Activated CD4-positive, alpha-beta memory T cell treated with anti-CD3 and anti-CD28 coated beads, Interleukin-2, amount 10 ng/mL, durations not matched to agents 7 days and 5 days (primary cell): ENCODE measurements at places on chromosomes 16 and 17. TPM values are rescaled to one million over a fixed set of nuclear protein-coding genes. Genes with fewer than 3 reads are reported as not detected.
A peak's percentile ranks its signal among the peaks of the same experiment; 100 is the strongest.

- H3K27ac ChIP-seq: no peak overlapping the region
- H3K36me3 ChIP-seq: no peaks in the 10 kb centered on the region
- H3K27me3 ChIP-seq: no peaks in the 10 kb centered on the region
- peaks cover 10% of the 10 kb centered on the region for H3K4me1 ChIP-seq
- peak; percentile 86 for DNase-seq
- no peak overlapping the region for H3K4me3 ChIP-seq
Measured at GRCh38 chr16:21708533-21709115, 44.9 kb downstream of the OTOA start.

GPS1 gene
- total RNA-seq: 75.6 TPM

ABAT gene
- total RNA-seq: 5.5 TPM

- H3K27me3 ChIP-seq: peaks cover 6% of the 10 kb centered on the region
- DNase-seq: peak; percentile 65
- no peak overlapping the region for H3K27ac ChIP-seq
- no peak overlapping the region for H3K4me3 ChIP-seq
- peaks cover 2% of the 10 kb centered on the region for H3K4me1 ChIP-seq
- no peaks in the 10 kb centered on the region for H3K36me3 ChIP-seq
Measured at GRCh38 chr17:20121359-20122253, 112.4 kb downstream of the SPECC1 start.

LRRC37A2 gene
- total RNA-seq: 21.2 TPM

APOBR gene
- total RNA-seq: 20.9 TPM

ITGB3 gene
- total RNA-seq: 2.2 TPM

DNA sequence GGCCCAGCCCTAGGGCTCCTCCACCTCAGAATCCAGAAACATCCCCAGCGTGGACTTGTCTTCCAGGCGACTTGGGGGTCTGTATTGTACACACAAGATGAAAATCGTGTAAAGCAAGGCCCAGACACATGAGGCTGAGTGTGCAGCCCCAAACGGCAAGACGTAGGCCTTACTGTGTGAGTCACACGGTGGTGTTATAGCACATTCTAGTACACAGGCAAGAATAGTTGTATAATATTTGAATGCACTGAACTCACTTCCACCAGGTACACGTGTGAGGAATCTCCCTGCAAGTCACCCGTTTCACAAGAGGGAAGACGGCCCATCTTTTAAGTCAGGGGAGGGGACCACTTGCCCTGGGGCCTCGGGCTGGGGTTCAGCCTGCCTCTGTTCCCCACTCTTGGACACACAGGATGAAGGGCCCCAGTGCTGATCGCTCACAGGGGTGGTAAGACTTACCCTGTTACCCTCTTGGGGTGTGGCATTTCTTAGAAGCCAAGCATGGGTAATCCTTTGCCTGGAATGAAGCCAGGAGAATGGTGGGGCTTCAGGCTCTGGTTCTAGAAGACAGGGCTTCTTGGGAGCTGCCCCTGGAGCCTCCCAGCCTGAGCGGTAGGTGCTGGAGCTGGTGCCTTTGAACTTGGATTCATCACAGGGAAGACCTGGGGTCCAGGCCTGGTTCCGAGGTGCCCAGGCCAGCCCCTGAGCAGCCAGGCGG is 71.3 kb downstream of the SREBF1 start:
- no peaks in the 10 kb centered on the region for H3K27me3 ChIP-seq
- no peak for DNase-seq
- H3K4me3 ChIP-seq: no peak overlapping the region
- peaks cover 4% of the 10 kb centered on the region for H3K4me1 ChIP-seq

CACNG5 gene
- not detected for total RNA-seq

DNA sequence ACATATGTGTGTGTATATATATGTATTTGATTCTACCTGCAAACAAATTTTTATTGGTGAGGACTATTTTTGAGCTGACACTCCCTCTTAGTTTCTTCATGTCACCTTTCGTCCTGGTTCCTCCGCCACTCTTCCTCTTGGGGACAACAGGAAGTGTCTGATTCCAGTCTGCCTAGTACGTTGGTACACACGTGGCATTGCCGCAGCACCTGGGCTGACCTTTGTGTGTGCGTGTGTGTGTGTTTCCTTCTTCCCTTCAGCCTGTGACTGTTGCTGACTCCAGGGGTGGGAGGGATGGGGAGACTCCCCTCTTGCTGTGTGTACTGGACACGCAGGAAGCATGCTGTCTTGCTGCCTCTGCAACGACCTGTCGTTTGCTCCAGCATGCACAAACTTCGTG is 29.4 kb upstream of the CACNG5 start:
- H3K36me3 ChIP-seq: peaks cover 10% of the 10 kb centered on the region
- DNase-seq: no peak
- peaks cover 5% of the 10 kb centered on the region for H3K4me1 ChIP-seq
- no peak overlapping the region for H3K27ac ChIP-seq
- H3K4me3 ChIP-seq: no peak overlapping the region

DNA sequence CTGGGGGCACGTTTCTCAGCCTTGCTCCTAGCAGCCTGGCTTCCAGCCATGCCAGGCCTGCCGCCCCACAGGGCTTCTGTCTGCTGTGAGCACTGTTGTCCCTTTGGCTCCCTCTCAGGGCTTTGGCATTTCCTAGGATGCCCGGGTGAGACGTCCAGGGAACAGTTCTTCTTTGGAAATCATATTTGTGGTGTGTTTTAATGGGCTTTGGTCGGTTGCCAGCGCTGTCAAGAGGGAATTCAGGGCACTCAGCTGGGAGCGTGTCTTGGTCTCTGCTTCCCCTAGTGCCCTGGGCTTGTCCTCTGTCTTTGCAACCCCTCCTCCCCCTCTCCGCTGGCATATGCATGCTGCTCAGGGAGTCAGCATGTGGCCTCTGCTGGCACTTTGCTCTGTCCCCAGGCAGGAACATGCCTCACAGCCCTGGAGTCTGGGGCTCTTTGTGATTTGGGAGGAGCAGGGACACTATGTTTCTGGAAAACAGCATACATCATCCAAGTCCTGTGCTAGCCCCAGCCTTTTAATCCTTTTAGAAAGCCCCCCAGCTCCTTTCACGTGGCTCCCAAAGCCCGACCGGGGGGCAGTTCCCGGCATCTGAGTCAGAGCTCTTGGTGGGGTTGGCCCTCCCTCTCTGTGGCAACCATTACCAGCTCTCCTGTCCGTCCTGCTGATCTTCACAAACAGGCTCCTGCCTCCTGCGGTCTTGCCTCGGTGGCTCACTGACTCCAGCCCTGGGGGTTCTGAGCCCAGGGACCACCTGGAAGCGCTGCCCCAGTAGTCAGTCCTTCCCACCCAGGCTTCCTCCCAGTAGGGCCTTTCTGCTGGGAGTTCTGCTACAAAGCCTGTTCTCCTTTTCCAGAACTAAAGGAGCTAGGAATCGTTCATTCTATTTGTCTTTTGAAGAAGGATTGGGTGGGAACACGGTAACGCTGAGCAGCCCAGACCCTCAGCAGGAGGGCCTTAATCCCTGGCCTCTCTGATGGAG is 26.7 kb downstream of the SAP30BP start:
- H3K4me1 ChIP-seq: peaks cover 31% of the 10 kb centered on the region
- H3K36me3 ChIP-seq: peaks cover 23% of the 10 kb centered on the region
- no peak for DNase-seq
- H3K27ac ChIP-seq: no peak overlapping the region
- H3K27me3 ChIP-seq: no peaks in the 10 kb centered on the region

- peaks cover 10% of the 10 kb centered on the region for H3K27me3 ChIP-seq
- no peaks in the 10 kb centered on the region for H3K36me3 ChIP-seq
- no peak overlapping the region for H3K27ac ChIP-seq
- H3K4me1 ChIP-seq: peaks cover 6% of the 10 kb centered on the region
Measured at GRCh38 chr17:35148144-35148543, 527 bp downstream of the UNC45B start.

GRCh38 chr16:62022688-62023087 is 13.6 kb downstream of the CDH8 start:
- no peak for DNase-seq
- H3K4me3 ChIP-seq: no peak overlapping the region
- no peaks in the 10 kb centered on the region for H3K4me1 ChIP-seq
- no peaks in the 10 kb centered on the region for H3K36me3 ChIP-seq
- H3K27me3 ChIP-seq: no peaks in the 10 kb centered on the region

KRTAP4-5 gene
- not detected for total RNA-seq

DNA sequence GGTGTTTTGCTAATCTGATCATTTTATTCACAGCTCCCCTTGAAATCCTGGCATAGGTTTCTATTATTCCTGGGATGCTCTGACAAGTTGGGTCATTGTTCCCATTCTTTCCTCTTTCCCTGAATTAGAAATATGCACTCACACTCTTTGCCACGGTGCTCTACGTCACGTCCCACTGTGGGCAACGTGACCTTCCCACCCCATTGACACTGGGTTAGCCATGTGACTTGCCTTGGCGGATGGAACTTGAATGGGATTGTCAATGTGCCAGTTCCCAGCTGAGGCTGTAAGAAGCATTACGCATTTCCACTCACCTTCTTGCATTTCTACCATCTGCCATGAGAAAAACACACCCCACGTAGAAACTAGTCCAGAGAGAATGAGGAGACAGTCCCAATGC is 492.4 kb downstream of the SHISA9 start:
- H3K4me1 ChIP-seq: no peaks in the 10 kb centered on the region
- no peak overlapping the region for H3K4me3 ChIP-seq
- no peak for DNase-seq
- no peak overlapping the region for H3K27ac ChIP-seq

DNA sequence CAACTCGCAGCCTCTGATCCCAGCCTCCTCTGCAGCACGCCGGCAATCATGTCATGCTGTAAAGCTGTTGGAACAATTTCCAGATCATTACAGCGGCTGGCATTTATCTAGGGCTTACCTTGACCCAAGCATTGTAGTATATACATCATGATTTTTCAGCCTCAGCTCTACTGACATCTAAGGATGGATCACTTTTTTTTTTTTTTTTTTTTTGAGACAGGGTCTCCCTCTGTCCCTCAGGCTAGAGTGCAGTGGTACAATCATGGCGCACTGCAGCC is 103.3 kb downstream of the CMIP start:
- H3K4me1 ChIP-seq: peaks cover 32% of the 10 kb centered on the region
- H3K27me3 ChIP-seq: no peaks in the 10 kb centered on the region
- no peak overlapping the region for H3K4me3 ChIP-seq
- H3K27ac ChIP-seq: no peak overlapping the region

GRCh38 chr16:47634727-47635126 is 173.6 kb downstream of the PHKB start:
- peaks cover 22% of the 10 kb centered on the region for H3K36me3 ChIP-seq
- no peaks in the 10 kb centered on the region for H3K27me3 ChIP-seq
- peaks cover 5% of the 10 kb centered on the region for H3K4me1 ChIP-seq
- no peak overlapping the region for H3K4me3 ChIP-seq
- H3K27ac ChIP-seq: no peak overlapping the region

- no peak overlapping the region for H3K27ac ChIP-seq
- peaks cover 25% of the 10 kb centered on the region for H3K4me1 ChIP-seq
- peak; percentile 48 for DNase-seq
- peaks cover 2% of the 10 kb centered on the region for H3K27me3 ChIP-seq
- H3K36me3 ChIP-seq: no peaks in the 10 kb centered on the region
- no peak overlapping the region for H3K4me3 ChIP-seq
Measured at GRCh38 chr17:63954402-63955063, 18.2 kb downstream of the SCN4A start.

TMEM92 gene
- not detected for total RNA-seq

GRCh38 chr16:24986512-24987303 is 28.5 kb downstream of the ARHGAP17 start:
- H3K27ac ChIP-seq: peak overlapping the region; percentile 13
- DNase-seq: no peak
- no peaks in the 10 kb centered on the region for H3K27me3 ChIP-seq
- H3K4me3 ChIP-seq: no peak overlapping the region
- H3K36me3 ChIP-seq: peaks cover 9% of the 10 kb centered on the region

- H3K4me3 ChIP-seq: peak overlapping the region; percentile 64
- peaks cover 6% of the 10 kb centered on the region for H3K36me3 ChIP-seq
- peak; percentile 36 for DNase-seq
- no peak overlapping the region for H3K27ac ChIP-seq
- H3K27me3 ChIP-seq: peaks cover 81% of the 10 kb centered on the region
- H3K4me1 ChIP-seq: peaks cover 35% of the 10 kb centered on the region
Measured at GRCh38 chr17:49993423-49994060, 1.5 kb downstream of the DLX3 start.

DNA sequence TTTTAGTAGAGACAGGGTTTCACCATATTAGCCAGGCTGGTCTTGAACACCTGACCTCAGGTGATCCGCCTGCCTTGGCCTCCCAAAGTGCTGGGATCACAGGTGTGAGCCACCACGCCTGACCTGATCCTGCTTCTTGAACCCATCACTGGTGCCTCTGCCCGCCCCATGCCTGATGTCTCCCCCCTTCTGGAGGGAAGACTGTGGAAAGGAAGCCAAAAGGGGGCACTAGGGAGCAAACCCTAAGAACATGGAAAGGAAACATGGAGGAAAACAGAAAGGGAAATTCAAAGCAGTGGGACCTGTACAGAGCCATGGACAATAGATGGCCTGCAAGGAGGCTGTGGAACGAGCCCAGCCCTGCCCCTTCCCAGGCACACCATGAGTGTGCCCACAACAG is 31.1 kb upstream of the FASN start:
- no peak for DNase-seq
- no peaks in the 10 kb centered on the region for H3K36me3 ChIP-seq
- no peak overlapping the region for H3K4me3 ChIP-seq

HAS3 gene
- 0.38 TPM for total RNA-seq

MYH2 gene
- not detected for total RNA-seq

GRCh38 chr16:84194470-84195200 is 3.7 kb downstream of the ADAD2 start:
- peaks cover 19% of the 10 kb centered on the region for H3K4me1 ChIP-seq
- no peaks in the 10 kb centered on the region for H3K27me3 ChIP-seq
- DNase-seq: peak; percentile 55

DNA sequence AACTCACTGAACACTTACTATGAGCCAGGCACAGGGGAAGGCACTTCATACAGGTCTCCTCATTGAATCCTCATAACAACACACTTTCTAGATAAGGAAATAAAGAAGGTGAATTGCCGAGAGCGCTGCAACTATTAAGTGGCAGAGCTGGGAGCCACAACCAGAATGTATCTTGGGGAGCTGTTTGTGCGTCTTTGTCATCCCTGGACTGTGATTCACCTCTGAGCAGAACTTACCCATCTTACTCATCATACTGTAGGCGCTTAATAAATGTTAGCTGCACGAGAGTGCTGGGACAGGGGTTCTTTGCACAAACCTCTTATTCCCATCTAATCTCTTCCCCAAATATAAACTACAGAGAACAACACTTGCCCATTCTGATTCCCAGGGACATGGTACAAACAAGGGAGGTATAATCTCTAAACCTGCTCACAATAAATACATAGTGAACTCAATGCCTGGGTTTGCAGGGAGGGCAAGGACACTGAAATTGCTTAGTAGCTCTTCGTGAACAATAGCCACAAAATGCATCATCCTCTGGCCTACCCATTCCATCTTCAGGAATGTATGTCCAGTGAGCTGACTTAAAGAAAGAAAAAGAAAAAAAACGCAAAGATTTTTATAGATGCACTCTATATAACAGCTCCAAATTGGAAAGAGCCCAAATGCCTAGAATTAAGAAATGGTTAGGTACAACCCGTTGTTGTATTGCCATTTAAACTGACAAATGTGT is 43.0 kb downstream of the MYO18A start:
- peaks cover 33% of the 10 kb centered on the region for H3K36me3 ChIP-seq
- H3K27ac ChIP-seq: peak overlapping the region; percentile 100
- no peaks in the 10 kb centered on the region for H3K27me3 ChIP-seq

- no peak for DNase-seq
- H3K4me3 ChIP-seq: no peak overlapping the region
- no peak overlapping the region for H3K27ac ChIP-seq
- H3K4me1 ChIP-seq: peaks cover 5% of the 10 kb centered on the region
- no peaks in the 10 kb centered on the region for H3K27me3 ChIP-seq
Measured at GRCh38 chr17:20084621-20085282, 75.6 kb downstream of the SPECC1 start.
